ENCODE measurements at places on chromosomes 11 and 22. TPM values are rescaled to one million over a fixed set of nuclear protein-coding genes. Genes with fewer than 3 reads are reported as not detected.

GRCh38 chr11:11215944-11216343 is 137.1 kb downstream of the CSNK2A3 start:
- no peak for DNase-seq

DNA sequence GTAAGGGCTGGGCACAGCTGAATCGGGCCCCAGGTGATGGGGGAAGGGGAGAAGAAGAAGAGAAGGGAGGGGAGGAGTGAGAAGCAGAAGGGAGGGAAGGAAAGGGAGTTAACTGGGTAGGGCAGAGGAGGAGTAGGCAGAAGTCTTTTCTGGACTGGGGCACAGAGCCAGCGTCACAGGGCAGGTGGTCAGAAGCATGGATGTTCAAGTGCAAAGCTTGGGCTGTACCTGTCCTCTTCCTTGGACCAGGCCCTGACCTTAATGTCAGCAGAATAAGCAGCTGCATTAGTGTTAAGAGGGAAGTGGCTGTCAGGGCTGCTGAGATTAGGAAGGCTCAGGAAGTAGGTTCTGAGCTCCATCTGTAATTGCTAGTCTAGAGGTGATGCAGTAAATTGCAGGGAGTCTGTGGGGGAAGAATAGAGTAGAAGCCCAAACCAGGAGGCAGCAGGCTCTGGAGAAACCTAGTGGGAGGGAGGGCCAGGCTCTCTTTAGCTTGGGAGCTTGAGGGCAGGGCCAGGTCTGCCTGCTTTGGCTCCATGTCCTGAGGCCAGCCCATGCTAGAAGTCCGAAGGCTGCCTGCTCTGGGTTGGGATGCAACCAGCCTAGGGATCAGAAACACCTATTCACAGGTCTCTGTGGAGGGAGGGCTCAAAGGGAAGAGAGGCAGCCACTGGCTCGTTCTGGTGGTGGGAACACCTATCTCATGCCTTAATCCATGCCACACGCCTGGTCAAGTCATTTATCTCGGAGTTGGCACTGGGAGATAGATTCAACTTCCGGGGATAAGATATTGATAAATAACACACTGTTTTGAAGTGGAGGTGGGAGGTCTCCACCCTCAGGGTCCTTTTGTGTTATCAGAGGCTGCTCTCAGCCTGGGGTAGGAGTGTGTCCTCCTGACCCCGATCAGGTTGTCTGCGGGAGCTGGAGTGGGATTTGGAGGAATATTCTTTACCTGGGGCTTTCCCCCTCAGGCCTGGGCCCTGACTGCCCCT is 1.7 kb upstream of the UCP3 start:
- no peak for DNase-seq

DNA sequence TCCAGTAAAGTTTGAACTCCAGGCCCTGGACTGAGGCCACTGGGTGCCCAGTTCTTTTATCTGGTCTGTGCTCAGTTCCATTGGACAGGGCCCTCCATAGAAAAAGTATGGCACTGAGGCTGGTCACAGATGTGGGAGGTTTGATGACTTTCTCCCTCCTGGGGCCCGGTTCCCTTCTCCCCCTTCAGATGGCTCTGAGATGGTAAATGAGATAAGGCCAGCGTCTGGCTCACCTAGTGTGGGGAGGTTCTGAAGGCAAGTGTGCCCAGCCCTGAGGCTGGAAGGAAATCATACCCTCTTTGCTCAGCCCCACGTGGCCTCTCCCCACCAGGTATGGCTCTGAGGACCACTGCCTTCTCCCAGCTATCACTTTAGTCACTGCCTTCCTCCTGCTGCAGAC is 1.5 kb upstream of the CLDN5 start:
- DNase-seq, result no peak

DNA sequence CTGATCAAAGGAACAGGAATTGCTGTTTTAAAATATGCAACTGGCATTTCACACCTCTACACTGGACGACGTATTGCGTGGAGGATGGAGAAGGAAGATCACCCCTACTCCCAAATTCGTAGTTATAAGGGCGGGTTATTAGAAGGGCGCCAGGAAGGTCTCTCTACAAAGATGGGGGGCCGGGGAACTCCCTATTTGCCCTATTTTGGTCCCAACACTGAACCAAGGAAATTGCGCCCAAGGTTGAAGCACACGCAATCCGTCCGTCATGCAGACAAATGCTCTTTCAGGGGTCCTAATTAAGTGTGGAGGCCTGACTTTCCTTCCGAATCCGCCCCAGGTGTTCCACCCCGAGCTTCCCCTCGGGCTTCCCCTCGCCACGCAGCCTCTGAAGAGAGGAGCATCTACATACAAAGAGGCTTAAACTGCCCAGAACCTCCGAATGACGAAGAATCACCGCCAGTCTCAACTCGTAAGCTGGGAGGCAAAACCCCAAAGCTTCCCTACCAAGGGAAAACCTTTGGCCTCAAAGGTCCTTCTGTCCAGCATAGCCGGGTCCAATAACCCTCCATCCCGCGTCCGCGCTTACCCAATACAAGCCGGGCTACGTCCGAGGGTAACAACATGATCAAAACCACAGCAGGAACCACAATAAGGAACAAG is 396 bp downstream of the NPAT start:
- no peak for DNase-seq

- no peak for DNase-seq
Observed at GRCh38 chr22:39078329-39078728, 1.3 kb downstream of the APOBEC3G start.

GRCh38 chr11:114616516-114616915 is 20.9 kb upstream of the NXPE4 start:
- DNase-seq, result no peak

- no peak for DNase-seq
Observed at GRCh38 chr11:5691964-5692361, 2.4 kb downstream of the TRIM22 start.

- peak; percentile 54 for DNase-seq
Observed at GRCh38 chr11:83004746-83005556, 66.7 kb downstream of the RAB30 start.

DNA sequence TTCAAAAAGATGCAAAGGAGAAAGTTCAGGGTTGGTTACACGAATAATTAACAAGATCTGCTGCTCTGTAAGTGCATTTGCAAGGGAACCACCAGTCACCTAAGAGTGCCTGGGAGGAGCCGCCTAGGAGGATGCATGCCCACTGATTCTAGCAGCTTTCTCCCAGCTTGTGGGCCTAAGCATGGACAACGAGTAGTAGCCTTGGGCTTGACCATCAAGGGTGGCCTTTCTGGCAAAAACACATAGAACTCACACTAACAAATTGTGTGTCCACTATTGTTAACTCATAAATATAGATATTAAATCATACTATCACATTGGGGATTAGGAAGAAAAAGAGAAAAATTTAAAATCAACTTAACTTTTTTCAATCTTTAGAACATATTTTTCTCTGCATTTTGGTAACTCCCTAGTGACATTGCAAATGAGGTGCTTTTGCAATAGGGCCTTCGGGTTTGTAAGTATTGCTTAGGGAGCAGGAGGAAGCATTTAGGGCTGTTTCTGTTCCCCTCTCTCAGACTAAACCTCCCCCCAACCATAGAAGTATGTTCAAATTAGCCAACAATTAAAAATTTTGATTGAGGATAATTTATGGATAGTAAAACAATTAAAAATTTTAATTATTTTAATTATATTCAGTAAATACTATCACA is 57.3 kb upstream of the CEP295 start:
- no peak for DNase-seq

The PANX2 gene
- total RNA-seq, result 0.17 TPM

The DAGLA gene
- total RNA-seq, result 2.0 TPM

The PGA5 gene
- not detected for total RNA-seq

GRCh38 chr11:13339195-13340153 is 61.9 kb downstream of the BMAL1 start:
- peak; percentile 98 for DNase-seq

GRCh38 chr11:118437208-118438125 is 1.2 kb downstream of the KMT2A start:
- DNase-seq, result peak; percentile 23

GRCh38 chr11:2754008-2754407 is 54.2 kb upstream of the KCNQ1OT1 start:
- DNase-seq, result no peak

DNA sequence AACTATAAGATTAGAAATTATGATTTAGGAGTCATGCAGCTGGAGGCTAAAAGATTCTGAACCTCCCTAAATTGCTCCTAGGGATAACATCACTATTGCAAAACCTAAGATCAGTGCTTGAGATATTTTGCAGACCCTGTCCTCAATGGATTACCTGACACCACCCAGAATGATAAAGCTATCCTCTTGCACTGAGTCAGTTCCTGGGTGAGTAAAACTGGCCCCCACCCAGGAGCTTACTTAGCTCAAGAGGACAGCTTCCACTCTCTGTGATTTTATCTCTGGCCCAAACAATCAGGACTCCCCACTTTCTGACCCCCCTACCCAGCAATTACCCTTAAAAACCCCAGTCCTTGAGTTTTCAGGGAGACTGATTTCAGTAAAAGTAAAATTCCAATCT is 2074.4 kb upstream of the RAG2 start:
- no peak for DNase-seq

DNA sequence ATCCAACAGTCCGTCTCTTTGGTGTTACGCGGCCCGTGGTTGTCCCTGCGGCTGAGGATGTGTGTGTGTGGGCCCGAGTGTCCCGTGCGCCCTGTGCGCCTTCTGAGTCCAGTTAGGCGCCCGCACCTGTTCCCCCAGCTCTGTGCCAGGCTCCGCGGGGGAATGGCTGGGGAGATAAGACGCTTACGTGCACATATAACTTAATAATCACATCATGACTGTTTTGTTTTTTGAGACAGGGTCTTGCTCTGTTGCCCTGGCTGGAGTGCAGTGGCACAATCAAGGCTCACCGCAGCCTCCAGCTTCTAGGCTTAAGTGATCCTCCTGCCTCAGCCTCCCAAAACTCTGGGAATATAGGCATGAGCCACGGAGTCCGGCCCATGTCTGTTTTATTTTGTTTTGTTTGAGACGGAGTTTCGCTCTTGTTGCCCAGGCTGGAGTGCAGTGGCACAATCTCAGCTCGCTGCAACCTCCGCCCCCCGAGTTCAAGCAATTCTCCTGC is 817 bp downstream of the ARL2 start:
- DNase-seq, result peak; percentile 27

DNA sequence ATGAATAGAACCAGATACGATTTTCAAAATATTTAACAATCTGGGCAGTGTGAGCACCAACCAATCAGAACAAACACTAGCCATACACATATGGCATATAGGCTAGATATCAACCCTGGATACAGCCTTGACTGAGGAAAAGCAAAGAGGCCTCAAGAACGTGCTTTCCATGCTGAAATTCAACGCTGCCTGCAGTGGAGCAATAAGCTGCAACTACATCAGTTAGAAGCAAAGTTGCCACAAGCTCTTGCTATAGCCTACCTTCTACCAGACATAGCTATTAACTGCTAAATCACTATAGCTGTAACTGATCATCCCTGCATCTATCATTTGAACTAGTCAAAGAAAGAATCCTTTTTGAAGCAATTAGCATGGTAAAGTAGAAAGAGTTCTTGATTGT is 42.5 kb downstream of the DENND5A start:
- no peak for DNase-seq

GRCh38 chr11:43789700-43790443 is 90.8 kb upstream of the ALKBH3 start:
- DNase-seq, result peak; percentile 79

GRCh38 chr22:47164514-47165337 is 402.3 kb downstream of the TBC1D22A start:
- DNase-seq, result no peak

DNA sequence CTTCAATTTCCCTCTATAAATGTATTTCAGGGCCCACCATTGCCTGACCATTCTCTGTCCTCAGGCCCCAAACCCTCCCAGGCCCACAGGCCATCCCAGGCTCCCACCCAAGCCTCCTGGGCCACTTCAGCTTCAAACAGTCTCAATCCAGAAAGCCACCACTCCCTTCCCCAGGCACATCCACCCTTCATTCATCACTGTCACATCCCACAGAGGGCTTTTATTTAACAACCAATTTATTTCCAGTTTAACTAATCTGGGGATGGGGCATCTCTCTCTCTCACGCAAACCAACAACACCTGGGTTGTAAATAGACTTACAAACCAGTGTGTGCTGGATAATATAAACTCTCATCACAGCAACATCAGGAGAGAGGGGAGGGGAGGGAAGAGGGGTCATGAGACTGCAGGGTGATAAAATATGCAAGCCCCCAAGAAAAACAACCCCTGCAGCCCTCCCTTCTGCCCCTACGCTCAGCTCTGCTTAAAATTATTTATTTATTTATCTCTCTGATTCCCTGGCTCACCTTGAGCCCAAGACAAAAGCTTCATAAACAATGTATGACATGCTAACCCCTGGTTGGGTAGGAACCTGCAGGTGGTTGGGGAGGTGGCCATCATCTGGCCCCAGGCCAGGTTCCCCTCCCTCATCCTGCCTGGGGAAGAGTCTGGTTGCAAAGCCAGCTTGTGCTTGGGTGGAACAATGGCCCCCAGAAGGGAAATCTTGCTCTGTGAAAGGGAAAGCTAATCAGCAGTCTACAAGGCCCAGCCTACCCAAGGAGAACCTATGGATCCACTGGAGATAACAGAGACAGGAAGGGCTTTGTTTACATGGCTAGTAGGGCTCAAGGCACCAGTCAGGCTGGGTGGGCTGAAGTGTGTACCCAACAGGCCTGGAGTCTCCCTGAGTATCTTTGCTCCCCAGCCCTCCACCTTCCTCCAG is 359.2 kb downstream of the BUD13 start:
- DNase-seq, result no peak

The SEC14L2 gene
- total RNA-seq, result 4.9 TPM

- DNase-seq, result peak; percentile 72
Observed at GRCh38 chr11:69131644-69132300, 24.0 kb upstream of the SMIM38 start.

The GDPD4 gene
- total RNA-seq, result not detected

DNA sequence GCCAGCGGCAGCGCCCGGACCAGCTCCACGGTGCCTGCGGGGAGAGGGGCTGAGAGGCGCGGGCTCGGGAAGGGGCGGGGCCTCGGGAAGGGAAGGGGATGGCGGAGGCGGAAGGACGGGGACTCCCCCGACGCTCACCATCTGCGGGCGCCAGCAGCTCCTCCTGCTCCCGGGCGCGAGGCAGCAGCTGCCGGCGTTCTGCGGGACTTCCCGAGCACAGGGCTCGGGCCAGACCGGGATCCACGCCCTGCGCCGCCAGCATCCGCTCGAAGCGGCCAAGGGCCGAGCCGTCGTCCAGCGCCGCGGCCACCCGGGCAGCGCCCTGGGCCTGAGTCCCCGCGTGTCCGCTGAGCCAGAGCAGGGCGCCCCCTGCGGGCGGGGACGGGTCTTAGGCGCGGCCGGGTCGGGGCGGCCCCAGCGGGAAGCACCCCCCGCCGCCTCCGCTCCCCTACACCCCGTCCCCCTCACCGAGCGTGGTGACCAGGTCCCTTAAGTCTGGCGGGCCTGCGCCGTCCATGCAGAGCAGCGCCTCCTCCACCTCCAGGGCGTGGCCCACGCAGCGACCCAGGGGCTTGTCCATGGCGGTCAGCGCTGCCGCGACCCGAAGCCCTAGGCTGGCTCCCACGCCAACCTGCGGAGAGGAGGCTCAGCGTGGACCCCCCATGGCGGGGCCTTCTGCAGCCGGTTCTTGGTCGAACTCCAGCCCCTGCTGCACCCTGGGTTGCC is 873 bp upstream of the SCO2 start:
- DNase-seq, result peak; percentile 72

- DNase-seq, result no peak
Observed at GRCh38 chr11:64373598-64373974, 14.6 kb downstream of the RPS6KA4 start.

- no peak for DNase-seq
Observed at GRCh38 chr11:61958590-61958989, 8.4 kb downstream of the BEST1 start.

- DNase-seq, result no peak
Observed at GRCh38 chr11:23509821-23510220, 649.5 kb upstream of the CCDC179 start.

The OR8A1 gene
- not detected for total RNA-seq

- no peak for DNase-seq
Observed at GRCh38 chr11:27041141-27041899, 705 bp downstream of the BBOX1 start.
